Fibroblast of upper back skin (primary cell): ENCODE measurements at places on chromosomes 16 and 17.

- DNase-seq, result peak; percentile 94
Observed at GRCh38 chr16:57807968-57808528, 5.8 kb upstream of the KIFC3 start.

DNA sequence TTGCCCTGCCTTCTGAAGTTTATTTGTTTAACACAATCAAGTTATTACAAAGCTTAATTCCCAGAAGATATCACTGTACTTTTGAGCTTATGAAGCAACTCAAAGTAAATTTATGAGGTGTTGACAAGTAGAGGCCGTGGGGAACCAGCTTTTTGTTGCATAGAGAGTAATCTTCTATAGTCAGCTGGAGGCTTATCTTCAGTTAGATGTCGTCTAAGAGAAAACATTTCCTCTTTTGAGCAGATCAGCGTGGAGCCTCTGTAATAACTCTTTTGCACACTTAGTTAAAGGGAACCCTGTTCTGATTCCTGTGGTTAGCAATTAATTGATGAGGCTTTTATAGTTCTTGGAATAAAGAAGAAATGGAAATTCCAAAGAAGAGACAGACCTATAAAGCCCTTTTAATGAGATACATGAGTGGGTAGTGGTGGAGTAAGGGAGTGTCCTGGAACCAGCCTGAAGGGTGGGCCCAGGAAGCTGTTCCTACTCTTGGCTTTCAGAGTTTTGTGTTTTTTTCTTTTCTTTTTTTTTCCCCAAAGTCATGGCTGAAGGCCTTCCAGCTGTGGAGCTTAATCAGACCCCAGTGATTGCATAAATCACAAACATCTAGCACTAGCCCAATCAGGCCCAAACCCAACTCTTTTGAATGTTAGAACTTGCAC, 28.9 kb upstream of the MAP3K14 start:
- DNase-seq, result peak; percentile 89

GRCh38 chr17:58508341-58509067, 5.9 kb downstream of the MTMR4 start:
- DNase-seq, result no peak

DNA sequence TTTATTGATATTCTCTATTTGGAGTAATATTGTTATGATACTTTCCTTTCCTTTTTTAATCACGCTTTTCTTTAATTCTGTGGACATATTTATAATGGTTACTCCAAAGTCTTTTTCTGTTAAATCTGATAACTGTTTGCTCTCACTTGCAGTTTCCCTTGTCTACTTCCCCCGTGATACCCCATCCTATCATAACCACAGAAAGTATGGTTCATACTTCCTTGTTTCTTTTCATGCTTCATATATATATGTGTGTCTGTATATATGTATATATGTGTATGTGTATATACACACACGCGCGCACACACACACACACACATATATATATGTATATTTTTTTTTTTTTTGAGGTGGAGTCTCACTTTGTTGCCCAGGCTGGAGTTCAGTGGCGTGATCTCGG, 23.5 kb downstream of the SPECC1 start:
- no peak for DNase-seq

- no peak for DNase-seq
Observed at GRCh38 chr17:31416503-31416923, 25.0 kb downstream of the RAB11FIP4 start.

DNA sequence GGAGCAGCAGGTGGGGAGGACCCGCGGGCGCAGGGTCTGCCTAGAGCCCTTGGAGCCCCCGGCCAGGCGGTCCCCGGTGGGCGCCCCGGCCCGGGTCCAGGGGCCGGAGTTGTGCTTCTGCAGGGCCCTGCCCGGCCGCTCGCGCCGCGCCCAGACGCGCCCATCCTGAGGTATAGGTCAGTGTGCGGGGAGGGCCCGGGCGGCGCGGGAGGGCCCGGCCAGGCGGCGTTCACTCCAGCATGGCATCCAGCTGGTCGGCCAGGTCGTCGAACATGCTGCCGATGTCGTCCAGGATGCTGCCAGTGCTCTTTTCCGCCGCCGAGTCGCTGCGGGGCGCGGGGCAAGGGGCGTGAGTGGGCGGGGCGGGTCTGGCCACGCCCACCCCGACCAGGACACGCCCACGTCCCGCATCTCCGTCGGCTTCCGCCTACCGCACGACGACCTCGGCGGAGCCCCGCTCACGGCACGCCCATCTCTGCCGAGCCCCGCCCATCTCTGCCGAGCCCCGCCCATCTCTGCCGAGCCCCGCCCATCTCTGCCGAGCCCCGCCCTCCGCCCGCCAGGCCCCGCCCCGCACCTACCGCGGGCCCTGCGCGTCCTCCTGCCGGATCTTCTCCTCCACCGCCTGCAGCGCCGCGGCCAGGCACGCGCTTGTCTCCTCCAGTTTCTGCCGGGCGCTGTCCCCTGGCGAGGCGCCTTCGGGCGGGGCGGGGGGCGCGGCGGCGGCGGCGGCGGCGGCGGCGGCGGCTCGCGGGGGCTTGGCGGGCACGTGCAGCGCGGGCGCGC, 17.9 kb downstream of the CASKIN1 start:
- DNase-seq, result peak; percentile 42

DNA sequence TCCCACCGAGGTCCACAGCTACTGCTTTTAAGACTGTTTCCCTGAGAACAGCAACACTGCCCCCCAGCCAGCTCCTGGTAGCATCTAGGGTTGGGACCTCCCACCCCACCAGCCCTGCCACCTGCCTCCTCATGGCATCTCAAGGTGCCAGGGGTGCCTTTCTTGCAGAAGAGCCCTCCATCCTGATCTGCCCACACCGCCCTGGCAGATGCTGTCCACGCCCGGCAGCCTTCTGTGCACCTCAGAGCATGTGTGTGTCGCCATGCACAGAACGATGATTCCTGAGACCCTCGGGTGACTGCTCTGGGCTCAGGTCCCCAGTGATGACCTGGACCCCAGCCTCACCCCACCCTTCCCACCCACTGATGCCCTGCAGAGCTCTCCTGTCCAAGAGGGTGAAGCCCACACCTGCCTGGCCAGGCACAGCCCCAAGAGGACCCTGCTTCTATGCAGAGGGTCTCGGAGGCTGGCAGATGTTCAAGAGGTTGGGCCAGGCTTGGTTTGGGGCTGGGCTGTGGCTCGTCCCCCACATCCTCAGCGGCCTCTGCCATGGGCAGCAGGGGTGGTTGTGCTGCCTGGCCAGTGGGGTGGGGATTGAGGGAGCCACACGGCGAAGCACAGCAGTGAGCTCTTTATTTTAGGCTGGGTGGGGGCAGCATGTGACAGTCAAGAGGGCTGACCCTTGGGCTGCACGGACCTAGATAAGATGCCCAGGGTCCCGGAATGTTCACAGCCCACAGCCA, 5.2 kb upstream of the SPATA2L start:
- no peak for DNase-seq

DNA sequence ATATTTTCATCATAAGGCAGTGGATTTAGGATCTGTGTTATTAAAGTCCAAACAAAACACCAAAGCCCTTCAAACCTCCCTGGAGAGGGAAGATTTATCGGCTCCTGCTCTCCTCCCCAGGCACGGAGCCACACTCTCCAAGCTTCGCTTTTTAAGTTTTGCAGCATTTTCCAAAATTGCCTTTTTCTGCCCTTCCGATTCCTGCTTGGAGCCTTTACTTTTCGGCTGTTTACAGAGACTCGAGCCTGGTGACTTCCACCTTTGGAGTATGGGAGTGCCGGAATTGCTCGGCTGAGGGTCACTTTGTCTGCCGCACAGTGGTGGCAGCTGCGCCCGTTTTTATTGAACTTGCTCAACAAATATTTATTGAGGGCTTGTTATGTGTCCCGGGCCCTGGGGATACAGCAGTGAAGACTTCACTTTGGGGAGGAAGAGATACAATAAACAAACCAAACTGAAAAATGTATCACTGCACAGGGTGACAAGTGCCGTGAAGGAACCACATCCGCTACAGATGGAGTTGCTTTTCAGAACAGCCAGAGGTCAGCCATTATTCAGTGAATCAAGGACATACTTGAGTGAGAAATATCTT, 185.5 kb downstream of the NTN1 start:
- no peak for DNase-seq

DNA sequence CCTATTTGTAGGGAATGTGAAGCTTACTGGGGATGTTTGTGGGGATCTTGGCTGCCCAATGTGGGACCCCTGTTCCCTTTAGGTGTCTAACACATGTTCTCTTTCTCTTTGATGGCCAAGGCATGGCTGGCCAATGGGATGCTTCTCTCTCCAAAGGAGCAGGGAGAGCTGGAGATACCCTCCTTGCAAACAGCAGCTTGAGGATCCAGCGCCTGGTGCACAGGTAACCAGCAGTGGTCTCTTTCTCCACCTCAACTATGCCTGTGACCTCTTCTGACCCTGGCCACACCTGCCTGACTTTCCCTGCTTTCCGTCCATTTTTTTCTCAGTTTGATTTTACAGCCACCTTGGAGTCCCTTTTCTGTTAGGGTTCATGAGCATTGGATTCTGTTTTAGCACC, 16.8 kb upstream of the NKD1 start:
- no peak for DNase-seq

DNA sequence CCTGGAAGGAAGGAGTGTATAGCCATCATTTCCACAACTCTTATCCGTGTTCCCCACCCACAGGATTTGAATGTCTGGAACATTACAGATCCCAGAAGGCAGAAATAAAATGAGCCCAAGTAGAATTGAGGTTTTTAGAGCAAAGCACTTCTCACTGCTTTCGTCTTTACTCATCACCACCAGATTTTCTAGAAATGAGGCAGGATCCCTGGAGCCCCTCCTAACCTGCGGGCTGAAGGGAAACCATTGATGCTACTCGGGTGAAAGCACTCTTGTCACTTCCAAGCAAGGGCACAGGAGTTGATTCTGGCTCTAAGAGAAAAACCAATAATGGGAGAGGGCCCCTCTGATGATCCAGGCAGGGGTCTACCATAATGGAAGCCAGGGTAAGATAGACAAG, 2.8 kb upstream of the ALDOC start:
- no peak for DNase-seq

- DNase-seq, result no peak
Observed at GRCh38 chr17:61621317-61621716, 30.3 kb upstream of the NACA2 start.

DNA sequence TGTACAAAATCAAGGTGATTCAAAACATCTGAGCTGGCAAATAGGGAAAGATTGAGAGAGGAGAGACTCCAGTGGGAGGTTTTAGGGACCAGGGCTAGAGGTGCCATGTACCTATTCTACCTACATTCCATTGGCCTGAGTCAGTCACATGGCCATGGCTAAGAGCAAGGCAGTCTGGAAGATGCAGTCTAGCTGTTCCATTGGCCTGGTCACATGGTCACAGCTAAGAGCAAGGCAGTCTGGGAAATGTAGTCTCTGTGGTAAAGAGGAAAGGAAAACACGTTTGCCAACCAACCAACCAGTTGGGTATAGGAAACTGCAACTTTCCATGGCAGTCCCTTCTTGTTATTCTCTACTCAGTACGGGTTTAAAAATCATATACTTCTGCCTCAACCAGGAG, 369.1 kb downstream of the XYLT1 start:
- no peak for DNase-seq
